Large intestine (tissue), 12 donors: ENCODE measurements at places on chromosomes 2 and 18. TPM values are rescaled to one million over a fixed set of nuclear protein-coding genes. Genes with fewer than 3 reads are reported as not detected.

DNA sequence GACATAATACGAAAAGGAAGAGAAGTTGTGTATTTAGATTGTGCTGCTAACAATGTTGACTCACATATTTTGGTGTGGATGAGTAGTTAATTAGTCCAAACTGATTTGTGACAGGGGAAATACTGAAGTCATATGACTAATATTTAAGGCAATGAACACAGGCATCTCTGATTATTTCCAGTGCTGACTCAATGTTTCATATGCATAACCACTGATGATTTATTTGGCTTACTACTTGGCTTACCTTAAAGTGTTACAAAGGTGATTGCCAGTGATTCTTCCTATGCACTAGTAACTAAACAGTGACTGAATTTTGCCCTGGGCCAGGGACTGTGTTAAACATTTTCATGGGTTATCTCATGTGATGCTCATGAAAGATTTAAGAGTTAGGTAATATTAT, 722.6 kb downstream of the METTL4 start:
- H3K4me1 ChIP-seq: no peaks in the 10 kb centered on the region
- no peaks in the 10 kb centered on the region for H3K27me3 ChIP-seq
- H3K4me3 ChIP-seq: no peak overlapping the region
- no peak for DNase-seq
- H3K36me3 ChIP-seq: no peaks in the 10 kb centered on the region
- H3K27ac ChIP-seq: no peak overlapping the region

- no peak overlapping the region for H3K4me3 ChIP-seq
- H3K36me3 ChIP-seq: peaks cover 6% of the 10 kb centered on the region
- no peaks in the 10 kb centered on the region for H3K4me1 ChIP-seq
- no peaks in the 10 kb centered on the region for H3K27me3 ChIP-seq
- no peak overlapping the region for H3K27ac ChIP-seq
- DNase-seq: no peak
These were observed 45.9 kb upstream of the ASB1 start for GRCh38 chr2:238380785-238381184.

DNA sequence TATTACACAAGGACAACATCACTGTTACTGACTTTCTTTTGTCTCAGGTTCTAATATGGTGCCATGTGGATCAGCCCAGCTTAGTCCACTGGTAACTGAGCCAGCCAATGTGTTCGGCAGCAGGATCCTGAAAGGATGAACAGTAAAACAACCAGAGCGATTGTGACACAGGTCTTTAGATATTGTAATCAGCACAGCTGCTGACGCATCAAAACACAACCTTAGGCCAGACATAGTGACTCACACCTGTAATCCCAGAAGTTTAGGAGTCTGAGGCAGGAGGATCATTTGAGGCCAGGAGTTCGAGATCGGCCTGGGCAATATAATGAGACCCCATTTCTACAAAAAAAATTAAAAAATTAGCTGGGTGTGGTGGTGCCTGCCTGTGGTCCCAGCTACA, 183.4 kb upstream of the CDH20 start:
- DNase-seq: no peak
- no peaks in the 10 kb centered on the region for H3K27me3 ChIP-seq
- no peaks in the 10 kb centered on the region for H3K4me1 ChIP-seq

DNA sequence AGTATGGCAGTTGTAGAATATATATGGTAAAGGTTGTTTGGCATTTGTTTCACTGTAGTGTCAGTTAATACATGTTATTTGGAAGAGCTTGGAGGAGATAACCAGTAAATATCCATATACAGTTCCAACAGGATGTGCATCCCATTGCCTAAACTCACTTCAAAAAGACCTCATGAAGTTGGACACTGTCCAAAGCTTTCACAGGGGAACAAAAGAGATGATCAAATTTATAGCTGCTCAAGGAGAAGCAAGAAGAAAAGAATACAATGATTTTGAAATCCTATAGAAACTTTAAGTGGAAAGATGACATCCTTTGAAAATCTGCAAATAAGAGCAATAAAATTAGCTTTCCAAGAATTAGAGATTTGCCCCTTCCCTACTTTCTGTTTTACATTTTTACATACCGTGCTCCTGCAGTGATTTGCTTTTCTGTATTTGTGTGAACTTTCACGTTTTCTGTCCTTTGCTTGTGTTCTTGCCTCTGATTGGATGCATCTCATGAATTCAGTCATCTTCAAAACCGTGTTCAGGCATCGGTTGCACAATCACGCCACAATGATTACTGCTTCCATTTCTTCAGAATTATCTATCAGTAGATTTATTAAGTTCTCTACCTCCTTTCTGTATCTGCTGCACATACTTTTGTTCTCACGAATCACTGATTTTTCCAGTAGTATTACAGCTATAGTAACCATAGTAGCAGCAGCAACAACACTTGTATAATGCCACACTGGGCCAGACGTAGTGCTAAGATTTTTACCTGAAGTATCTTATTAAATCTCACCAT, 83.8 kb downstream of the PARD3B start:
- H3K27me3 ChIP-seq: no peaks in the 10 kb centered on the region
- no peak for DNase-seq

DNA sequence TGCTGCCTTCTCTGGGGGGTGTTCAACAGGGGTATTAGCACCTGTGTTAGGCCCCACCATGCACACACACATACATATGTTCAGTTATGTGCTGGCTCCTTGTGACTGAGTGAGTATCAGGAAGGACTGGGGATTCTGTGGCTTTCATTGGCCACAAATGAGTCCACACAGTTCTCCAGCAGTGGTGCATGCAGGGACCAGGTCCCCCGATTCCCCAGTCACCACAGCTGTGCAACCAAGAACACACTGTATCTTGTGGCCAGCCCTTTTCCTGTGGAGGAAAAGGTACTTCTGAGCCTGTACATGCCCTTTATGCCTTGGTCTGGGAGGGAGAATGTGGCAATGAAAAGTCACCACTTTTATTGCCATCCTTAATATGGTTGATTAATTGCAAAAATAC, 74.9 kb upstream of the KLF7 start:
- no peaks in the 10 kb centered on the region for H3K36me3 ChIP-seq
- peaks cover 4% of the 10 kb centered on the region for H3K27me3 ChIP-seq
- no peak overlapping the region for H3K27ac ChIP-seq
- no peak for DNase-seq

- no peaks in the 10 kb centered on the region for H3K36me3 ChIP-seq
- H3K27ac ChIP-seq: peak overlapping the region; percentile 74
- H3K4me1 ChIP-seq: peaks cover 46% of the 10 kb centered on the region
- H3K27me3 ChIP-seq: no peaks in the 10 kb centered on the region
These were observed 271.0 kb downstream of the TGIF1 start for GRCh38 chr18:3720818-3721545.

- H3K27me3 ChIP-seq: peaks cover 2% of the 10 kb centered on the region
- DNase-seq: no peak
- H3K4me3 ChIP-seq: no peak overlapping the region
These were observed 248.9 kb downstream of the ANAPC1 start for GRCh38 chr2:111634995-111635538.

CROCC2 gene
- polyA plus RNA-seq: 0.09 TPM

- H3K4me3 ChIP-seq: no peak overlapping the region
- H3K27ac ChIP-seq: no peak overlapping the region
- H3K27me3 ChIP-seq: no peaks in the 10 kb centered on the region
- H3K4me1 ChIP-seq: no peaks in the 10 kb centered on the region
- H3K36me3 ChIP-seq: no peaks in the 10 kb centered on the region
These were observed 121.2 kb downstream of the CABYR start for GRCh38 chr18:24259869-24260641.

DNA sequence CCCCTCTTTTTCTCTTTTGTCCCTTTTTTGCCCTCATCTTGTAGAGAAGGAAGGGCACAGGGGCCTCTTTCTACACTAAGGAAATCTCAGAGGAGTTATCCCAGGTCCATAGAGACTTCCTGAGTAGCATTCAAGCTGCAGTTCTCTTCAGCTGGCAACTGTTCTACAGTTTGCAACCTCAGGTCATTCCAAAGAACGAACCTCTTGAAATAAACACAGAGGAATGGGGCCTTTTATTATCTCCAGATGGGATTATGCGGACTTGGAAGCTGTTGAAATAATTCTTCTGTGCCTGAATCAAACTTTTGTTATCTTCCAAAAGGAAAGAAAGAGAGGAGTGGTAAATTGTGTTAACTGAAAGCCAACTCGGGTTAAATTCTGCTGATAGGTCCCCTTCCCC, 31.0 kb upstream of the NFE2L2 start:
- peak overlapping the region; percentile 24 for H3K27ac ChIP-seq
- no peaks in the 10 kb centered on the region for H3K27me3 ChIP-seq
- no peaks in the 10 kb centered on the region for H3K36me3 ChIP-seq
- DNase-seq: no peak
- H3K4me1 ChIP-seq: peaks cover 5% of the 10 kb centered on the region
- no peak overlapping the region for H3K4me3 ChIP-seq

DNA sequence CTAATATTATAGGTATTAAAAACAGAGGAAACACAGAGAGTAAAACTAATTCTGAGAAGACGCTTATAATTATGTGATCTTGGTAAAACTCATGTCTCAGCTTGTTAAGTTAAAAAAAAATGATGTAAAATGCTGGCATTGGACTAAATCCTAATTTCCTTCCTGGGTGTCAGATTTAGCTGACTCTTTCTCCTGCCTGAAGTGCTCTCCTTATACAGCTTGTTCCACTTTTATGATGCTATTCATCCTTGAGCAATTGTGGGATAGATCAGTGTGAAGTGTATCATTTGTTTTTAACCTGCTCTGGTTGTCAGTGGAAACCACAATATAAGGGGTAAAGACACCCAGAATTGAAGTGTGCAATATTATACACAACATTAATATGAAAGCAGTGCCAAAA, 84.9 kb downstream of the EFEMP1 start:
- H3K36me3 ChIP-seq: no peaks in the 10 kb centered on the region
- no peak for DNase-seq
- no peak overlapping the region for H3K4me3 ChIP-seq

GRCh38 chr2:166375195-166375735, 479 bp downstream of the SCN9A start:
- peak overlapping the region; percentile 54 for H3K4me3 ChIP-seq
- H3K27me3 ChIP-seq: peaks cover 27% of the 10 kb centered on the region

DNA sequence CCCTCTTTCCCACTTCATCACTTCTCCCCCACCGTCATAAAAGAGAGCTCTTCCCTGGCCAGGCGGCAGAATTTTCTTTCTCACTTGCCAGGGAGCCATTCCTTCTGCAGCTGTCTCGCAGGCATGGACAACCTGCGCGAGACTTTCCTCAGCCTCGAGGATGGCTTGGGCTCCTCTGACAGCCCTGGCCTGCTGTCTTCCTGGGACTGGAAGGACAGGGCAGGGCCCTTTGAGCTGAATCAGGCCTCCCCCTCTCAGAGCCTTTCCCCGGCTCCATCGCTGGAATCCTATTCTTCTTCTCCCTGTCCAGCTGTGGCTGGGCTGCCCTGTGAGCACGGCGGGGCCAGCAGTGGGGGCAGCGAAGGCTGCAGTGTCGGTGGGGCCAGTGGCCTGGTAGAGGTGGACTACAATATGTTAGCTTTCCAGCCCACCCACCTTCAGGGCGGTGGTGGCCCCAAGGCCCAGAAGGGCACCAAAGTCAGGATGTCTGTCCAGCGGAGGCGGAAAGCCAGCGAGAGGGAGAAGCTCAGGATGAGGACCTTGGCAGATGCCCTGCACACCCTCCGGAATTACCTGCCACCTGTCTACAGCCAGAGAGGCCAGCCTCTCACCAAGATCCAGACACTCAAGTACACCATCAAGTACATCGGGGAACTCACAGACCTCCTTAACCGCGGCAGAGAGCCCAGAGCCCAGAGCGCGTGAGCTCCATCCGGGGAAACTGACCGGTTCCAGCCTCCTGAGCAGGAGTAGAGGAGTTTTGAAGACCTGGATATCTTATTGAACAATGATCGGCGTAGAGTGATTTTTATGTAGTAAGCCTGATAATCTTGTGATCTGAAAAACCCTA, at the start of gene MSGN1:
TSS of gene MSGN1 (plus strand) at position 65 of the 850 bp plus-strand sequence. CDS start at position 124, 59 bp downstream.
- no peak for DNase-seq
- no peak within 1 kb of the TSS for H3K27ac ChIP-seq
- peaks cover 7% of the 10 kb centered on the region for H3K27me3 ChIP-seq
- no peak within 1 kb of the TSS for H3K4me3 ChIP-seq
- no peaks in the 10 kb centered on the region for H3K4me1 ChIP-seq

NLRC4 gene
- 1.4 TPM for polyA plus RNA-seq

DNA sequence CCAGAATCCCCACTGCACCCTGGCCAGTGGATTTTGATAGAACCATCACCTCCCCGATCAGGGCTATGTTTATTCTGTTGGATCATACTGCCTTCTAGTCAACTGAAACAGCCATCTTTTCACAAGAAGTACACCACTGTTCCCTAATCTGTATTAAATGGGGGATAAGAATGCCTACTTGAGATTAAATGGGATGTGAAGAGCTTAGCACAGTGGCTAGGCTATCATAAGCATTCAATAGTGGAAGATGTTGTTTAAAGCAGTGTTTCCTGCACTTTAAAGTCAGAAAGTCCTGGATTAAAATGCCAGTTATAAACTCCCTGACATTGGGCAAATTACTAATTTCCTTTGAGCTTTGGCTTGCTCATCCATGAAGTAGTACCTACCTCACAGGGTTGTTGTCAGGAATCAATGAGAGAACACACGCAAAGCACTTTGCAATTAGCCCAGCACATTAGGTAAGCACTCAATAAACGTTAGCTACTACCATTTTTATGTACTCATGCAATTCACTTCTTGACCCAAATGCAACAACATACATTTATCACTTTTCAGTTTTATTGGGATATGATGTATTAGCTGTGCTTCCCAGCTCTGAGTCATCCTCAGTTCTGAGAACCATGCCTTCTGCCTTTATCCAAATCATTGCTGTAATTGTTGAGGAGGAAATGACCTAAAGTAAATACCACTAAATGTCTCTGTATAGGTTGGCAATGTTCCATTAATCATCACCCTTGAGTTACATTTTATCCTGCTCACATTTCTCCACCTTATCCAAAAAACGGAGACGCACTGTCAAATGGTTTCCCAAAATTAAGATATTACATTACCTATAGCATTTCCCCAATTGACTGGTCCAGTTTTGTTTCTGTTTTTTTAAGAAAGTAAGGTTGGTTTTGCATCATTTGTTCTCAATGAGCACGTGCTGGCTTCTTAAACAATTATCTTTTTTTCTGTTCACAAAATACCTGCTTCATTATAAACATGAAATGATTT, 2.1 kb downstream of the TMEM247 start:
- DNase-seq: peak; percentile 18
- H3K36me3 ChIP-seq: no peaks in the 10 kb centered on the region
- no peak overlapping the region for H3K4me3 ChIP-seq
- H3K4me1 ChIP-seq: no peaks in the 10 kb centered on the region
- no peaks in the 10 kb centered on the region for H3K27me3 ChIP-seq

MC5R gene
- 0.66 TPM for polyA plus RNA-seq

CPS1 gene
- polyA plus RNA-seq: 657 TPM

ACADL gene
- 1.3 TPM for polyA plus RNA-seq

GRCh38 chr18:23102493-23103261, 32.6 kb upstream of the CABLES1 start:
- H3K36me3 ChIP-seq: no peaks in the 10 kb centered on the region
- H3K27ac ChIP-seq: peak overlapping the region; percentile 48
- peaks cover 37% of the 10 kb centered on the region for H3K4me1 ChIP-seq
- no peak overlapping the region for H3K4me3 ChIP-seq

RPRD1A gene
- 52.2 TPM for polyA plus RNA-seq

CD207 gene
- 1.9 TPM for polyA plus RNA-seq

CHRNG gene
- polyA plus RNA-seq: 0.21 TPM

GRCh38 chr2:193743089-193743488, 1548.4 kb upstream of the TMEFF2 start:
- DNase-seq: no peak
- H3K4me1 ChIP-seq: no peaks in the 10 kb centered on the region
- H3K27ac ChIP-seq: no peak overlapping the region
- H3K27me3 ChIP-seq: no peaks in the 10 kb centered on the region
- no peaks in the 10 kb centered on the region for H3K36me3 ChIP-seq

GRCh38 chr2:127574656-127575055, 39.2 kb downstream of the MYO7B start:
- no peaks in the 10 kb centered on the region for H3K4me1 ChIP-seq
- no peak overlapping the region for H3K4me3 ChIP-seq
- peaks cover 62% of the 10 kb centered on the region for H3K36me3 ChIP-seq
- DNase-seq: no peak
- H3K27ac ChIP-seq: no peak overlapping the region
- no peaks in the 10 kb centered on the region for H3K27me3 ChIP-seq
